ENCODE measurements at places on chromosomes 13 and 19.

DNA sequence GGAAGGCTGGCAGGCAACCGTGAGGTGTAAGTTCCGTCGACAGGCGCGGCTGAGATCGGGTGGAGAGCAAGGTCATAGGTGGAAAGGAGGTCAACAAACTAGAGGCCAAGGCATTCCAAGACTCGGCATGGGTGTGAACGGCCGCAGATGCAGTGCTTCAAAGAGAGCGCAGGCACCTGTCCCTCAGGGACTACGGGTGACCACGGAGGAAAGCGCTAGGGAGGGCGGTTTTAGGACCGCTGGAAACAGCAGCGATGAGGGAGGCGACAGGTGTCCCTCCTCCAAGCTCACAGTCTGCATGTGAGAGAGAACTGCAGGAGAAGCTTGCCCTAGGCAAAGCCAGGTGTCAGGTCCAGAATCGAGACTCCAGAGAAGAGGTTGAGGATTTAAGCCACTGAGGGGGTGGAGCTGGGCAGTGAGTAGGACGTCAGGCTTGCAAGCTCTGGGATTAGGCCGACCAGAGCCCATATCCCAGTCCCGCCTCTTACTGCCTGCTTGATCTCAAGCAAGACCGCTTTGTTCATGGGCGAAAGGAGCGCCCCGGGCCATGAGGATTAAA lies 1.6 kb upstream of the MLNR start:
- H3K4me3 ChIP-seq: no peak overlapping the region
- no peaks in the 10 kb centered on the region for H3K36me3 ChIP-seq
- peaks cover 9% of the 10 kb centered on the region for H3K4me1 ChIP-seq

GRCh38 chr13:43805681-43806128 lies 18.9 kb upstream of the ENOX1 start:
- H3K4me3 ChIP-seq: no peak overlapping the region
- no peak overlapping the region for H3K27ac ChIP-seq
- no peaks in the 10 kb centered on the region for H3K4me1 ChIP-seq

DNA sequence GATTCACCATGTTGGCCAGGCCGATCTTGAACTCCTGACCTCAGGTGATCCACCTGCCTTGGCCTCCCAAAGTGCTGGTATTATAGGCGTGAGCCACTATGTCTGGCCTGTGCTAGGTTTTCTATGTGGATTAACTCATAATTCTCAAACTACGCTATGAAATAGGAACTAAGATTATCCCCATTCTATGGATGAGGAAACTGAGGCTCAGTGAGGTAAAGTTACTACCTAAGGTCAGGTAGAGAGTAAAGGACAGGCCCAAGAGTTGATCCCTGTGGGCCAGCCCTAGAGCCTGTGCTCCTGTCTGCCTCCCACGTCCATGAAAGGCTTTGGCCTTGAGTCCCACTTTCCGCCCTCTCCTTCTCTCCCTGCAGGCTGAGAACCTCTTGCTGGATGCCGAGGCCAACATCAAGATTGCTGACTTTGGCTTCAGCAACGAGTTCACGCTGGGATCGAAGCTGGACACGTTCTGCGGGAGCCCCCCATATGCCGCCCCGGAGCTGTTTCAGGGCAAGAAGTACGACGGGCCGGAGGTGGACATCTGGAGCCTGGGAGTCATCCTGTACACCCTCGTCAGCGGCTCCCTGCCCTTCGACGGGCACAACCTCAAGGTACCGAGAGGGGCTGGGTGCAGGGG lies 20.1 kb downstream of the MARK4 start:
- no peaks in the 10 kb centered on the region for H3K27me3 ChIP-seq
- DNase-seq: no peak
- H3K27ac ChIP-seq: no peak overlapping the region
- H3K4me3 ChIP-seq: no peak overlapping the region
- H3K4me1 ChIP-seq: no peaks in the 10 kb centered on the region
- H3K36me3 ChIP-seq: no peaks in the 10 kb centered on the region

DNA sequence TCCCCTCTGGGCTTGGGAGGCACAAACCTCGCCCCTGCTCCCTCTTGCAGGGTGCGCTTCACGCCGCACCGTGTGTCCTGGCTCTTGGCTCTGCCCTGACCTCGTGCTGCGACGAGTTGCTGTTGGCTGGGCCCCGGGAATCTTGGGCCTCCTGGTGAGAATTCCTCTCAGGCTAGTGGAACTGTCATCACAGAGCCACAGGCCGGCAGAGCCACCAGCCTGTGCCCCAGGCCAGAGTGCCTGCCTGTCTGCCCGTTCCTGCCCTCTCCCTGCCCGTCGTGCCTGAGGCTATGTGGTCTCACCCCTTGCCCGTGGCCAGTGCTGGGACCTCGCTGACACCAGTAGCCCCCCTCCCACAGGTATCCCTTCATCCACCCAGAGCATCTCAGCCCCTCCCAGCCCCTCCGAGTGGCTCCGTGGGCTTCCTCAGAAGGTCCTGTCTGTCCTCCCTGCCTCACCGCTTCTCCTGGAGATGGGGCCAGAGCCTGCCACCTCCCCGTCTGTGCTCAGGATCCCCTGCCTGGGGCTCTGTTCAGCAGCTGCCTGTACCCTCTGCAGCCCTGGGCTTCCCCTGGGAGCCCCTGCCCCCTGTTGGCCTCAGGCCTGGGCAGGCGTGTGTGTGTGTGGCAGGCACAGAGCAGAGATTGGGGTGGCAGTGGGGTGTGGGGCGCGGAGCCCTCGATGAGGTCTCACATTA lies 13.3 kb downstream of the NDUFB7 start:
- peak; percentile 63 for DNase-seq
- no peak overlapping the region for H3K27ac ChIP-seq
- H3K36me3 ChIP-seq: no peaks in the 10 kb centered on the region
- H3K4me3 ChIP-seq: no peak overlapping the region
- peaks cover 7% of the 10 kb centered on the region for H3K4me1 ChIP-seq

GRCh38 chr19:4015705-4016402 lies 8.3 kb downstream of the PIAS4 start:
- H3K36me3 ChIP-seq: no peaks in the 10 kb centered on the region
- no peak overlapping the region for H3K4me3 ChIP-seq
- H3K4me1 ChIP-seq: peaks cover 48% of the 10 kb centered on the region

GRCh38 chr13:22874839-22875238 lies 305.9 kb upstream of the SGCG start:
- H3K4me1 ChIP-seq: no peaks in the 10 kb centered on the region
- no peaks in the 10 kb centered on the region for H3K36me3 ChIP-seq
- H3K27ac ChIP-seq: no peak overlapping the region
- H3K4me3 ChIP-seq: no peak overlapping the region
- no peak for DNase-seq

- no peak overlapping the region for H3K27ac ChIP-seq
- no peak for DNase-seq
- no peak overlapping the region for H3K4me3 ChIP-seq
- no peaks in the 10 kb centered on the region for H3K27me3 ChIP-seq
Measured at GRCh38 chr19:6378486-6378885, 2.8 kb upstream of the PSPN start.

- no peak overlapping the region for H3K4me3 ChIP-seq
- no peak for DNase-seq
- H3K36me3 ChIP-seq: no peaks in the 10 kb centered on the region
- no peak overlapping the region for H3K27ac ChIP-seq
- H3K4me1 ChIP-seq: no peaks in the 10 kb centered on the region
Measured at GRCh38 chr13:99331881-99332293, 24.7 kb upstream of the GPR183 start.

GRCh38 chr19:6392221-6393073 lies 517 bp downstream of the GTF2F1 start:
- no peaks in the 10 kb centered on the region for H3K27me3 ChIP-seq
- peak overlapping the region; percentile 64 for H3K4me3 ChIP-seq

DNA sequence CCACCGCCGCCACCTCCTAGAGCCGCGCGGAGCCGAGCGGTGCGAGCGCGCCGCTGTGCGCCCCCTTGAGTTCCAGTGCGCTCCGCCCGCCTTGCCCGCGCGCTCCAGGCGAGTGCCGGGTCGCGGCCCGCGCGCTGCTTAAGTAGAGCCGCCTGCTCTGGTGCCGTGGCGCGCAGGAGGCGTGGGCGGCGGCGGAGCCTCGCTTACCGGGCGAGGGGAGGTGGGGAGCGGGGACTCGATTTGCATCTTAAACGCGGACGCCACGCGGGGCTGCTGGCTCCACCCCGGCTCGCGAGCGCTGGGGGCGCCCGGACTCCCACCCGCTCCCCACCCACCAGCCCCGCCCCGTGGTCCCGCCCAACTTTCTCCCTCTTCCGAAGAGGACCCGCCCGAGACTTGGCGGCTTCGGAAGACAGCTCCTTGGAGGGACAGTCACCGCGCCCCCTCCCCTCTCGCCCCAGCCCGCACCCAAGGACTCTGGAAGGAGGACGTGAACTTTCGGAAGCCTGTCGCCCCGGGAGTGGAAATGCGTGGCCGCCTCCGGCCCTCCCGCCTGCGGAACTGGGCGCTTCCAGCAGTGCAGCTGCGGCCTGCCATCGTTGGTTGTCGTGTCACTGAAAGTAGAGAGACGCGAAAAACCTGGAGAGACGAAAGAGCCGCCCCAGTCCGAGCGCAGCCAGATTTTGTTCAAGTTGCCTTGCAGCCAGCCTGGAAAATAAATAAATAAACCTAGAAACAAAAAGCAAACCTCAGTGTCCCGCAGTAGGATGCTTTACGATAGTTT lies at the start of gene KCTD12:
Gene KCTD12 (minus strand): TSS at position 114 of the 784 bp plus-strand sequence. CDS start 257 bp downstream, outside the sequence.
- H3K27ac ChIP-seq: peak within 1 kb of the TSS; percentile 65
- peak within 1 kb of the TSS; percentile 70 for H3K4me3 ChIP-seq
- no peaks in the 10 kb centered on the region for H3K36me3 ChIP-seq
- no peaks in the 10 kb centered on the region for H3K27me3 ChIP-seq
- peak; percentile 86 for DNase-seq

GRCh38 chr13:39538816-39539790 lies 63.9 kb downstream of the LHFPL6 start:
- no peak for DNase-seq
- H3K27ac ChIP-seq: no peak overlapping the region
- H3K4me1 ChIP-seq: no peaks in the 10 kb centered on the region
- H3K4me3 ChIP-seq: no peak overlapping the region

DNA sequence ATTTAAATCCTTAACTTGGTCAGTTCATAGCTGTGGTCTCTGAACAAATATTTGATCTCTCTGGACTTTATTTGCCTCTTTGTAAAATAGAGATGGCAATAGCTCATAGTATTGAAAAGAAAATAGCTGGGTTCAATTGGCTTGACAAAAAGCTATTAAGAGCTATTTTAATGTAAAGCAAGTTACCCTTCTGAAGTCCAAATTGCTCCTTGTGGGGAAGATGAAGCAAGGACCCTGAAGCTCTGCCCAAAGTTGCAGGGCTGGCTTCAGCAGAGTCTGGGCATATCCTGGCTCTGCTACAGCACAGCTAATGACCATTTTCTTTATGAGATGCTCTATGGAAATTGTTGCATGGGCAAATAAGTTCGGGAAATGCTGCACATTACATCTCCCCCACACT lies 484.5 kb downstream of the TDRD3 start:
- no peaks in the 10 kb centered on the region for H3K4me1 ChIP-seq
- H3K4me3 ChIP-seq: no peak overlapping the region
- no peaks in the 10 kb centered on the region for H3K36me3 ChIP-seq
- no peak for DNase-seq
- no peaks in the 10 kb centered on the region for H3K27me3 ChIP-seq

- H3K4me3 ChIP-seq: peak overlapping the region; percentile 60
- no peak for DNase-seq
- peaks cover 8% of the 10 kb centered on the region for H3K36me3 ChIP-seq
- peak overlapping the region; percentile 75 for H3K27ac ChIP-seq
- H3K4me1 ChIP-seq: peaks cover 6% of the 10 kb centered on the region
Measured at GRCh38 chr19:39970425-39970674, 615 bp upstream of the PSMC4 start.

DNA sequence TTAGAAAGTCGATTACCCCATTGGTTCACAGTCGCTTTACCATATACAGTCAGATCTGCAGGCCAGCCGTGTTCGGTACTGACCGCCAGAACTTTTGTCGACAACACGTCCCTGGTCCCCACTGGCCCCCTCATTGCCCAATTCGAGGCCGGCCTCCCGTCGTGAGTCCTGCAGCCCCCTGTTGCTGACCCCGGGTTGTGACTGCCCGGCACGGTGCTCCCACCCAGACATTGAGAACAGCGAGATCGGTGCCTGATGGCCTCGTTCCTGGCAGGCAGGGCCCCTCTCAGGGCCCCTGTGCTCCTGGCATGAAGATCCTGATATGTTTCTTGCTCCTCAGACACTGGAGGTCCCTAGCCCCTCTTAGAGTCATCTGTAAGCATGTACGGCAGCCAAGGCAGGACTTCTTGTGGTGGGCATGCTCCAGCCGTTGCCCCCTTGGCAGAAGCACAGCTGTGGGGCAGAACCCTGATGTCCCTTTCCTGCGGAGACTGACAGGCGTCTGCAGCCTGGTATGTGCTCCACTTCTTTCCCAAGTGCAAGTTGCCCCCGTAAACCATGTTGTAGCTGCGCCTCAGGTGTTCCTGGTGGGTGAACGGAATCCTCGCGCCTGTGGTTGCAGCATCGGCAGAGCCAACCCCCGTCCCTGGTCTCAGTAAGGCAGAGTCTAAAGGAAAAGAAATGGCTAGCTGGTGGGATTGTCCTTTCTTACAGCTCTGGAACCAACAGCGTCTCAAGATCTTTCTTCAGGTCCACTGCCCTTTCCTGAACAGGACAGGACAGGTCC lies 123.2 kb upstream of the SPACA7 start:
- no peaks in the 10 kb centered on the region for H3K27me3 ChIP-seq
- no peaks in the 10 kb centered on the region for H3K4me1 ChIP-seq
- H3K4me3 ChIP-seq: no peak overlapping the region
- no peak for DNase-seq
- no peaks in the 10 kb centered on the region for H3K36me3 ChIP-seq

DNA sequence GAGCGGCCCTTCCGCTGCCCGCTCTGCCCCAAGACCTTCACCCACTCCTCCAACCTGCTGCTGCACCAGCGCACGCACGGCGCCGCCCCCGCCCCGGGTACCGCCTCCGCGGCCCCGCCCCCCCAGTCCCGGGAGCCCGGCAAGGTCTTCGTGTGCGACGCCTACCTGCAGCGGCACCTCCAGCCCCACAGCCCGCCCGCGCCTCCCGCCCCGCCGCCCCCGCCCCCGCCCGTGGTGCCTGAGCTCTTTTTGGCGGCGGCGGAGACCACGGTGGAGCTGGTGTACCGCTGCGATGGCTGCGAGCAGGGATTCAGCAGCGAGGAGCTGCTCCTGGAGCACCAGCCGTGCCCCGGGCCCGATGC lies 3.2 kb upstream of the NAT14 start:
- H3K36me3 ChIP-seq: peaks cover 6% of the 10 kb centered on the region
- H3K27me3 ChIP-seq: no peaks in the 10 kb centered on the region
- peaks cover 26% of the 10 kb centered on the region for H3K4me1 ChIP-seq
- no peak overlapping the region for H3K27ac ChIP-seq
- no peak overlapping the region for H3K4me3 ChIP-seq

- no peak for DNase-seq
- H3K27ac ChIP-seq: no peak overlapping the region
- H3K27me3 ChIP-seq: no peaks in the 10 kb centered on the region
- H3K4me1 ChIP-seq: no peaks in the 10 kb centered on the region
Measured at GRCh38 chr13:102928941-102929675, 83.3 kb downstream of the ERCC5 start.

DNA sequence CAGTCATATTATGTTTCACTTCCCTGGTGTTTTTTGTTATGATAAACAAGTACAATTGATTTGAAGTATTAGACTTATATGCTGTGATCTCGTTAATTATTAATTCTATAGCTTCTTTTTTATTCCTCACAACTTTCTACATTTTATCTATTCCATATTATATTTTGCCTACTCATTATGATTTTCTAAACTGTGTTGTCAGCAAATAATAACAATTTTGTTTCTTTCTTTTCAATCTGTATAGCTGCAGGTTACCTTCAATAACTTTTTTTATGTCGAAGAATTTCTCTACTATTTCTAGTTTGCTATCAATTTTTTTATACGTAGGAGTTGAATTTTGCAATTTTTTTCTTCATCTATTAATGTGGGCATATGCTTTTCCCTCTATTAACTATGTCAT lies 304.4 kb downstream of the PCDH17 start:
- H3K36me3 ChIP-seq: no peaks in the 10 kb centered on the region
- DNase-seq: no peak
- no peaks in the 10 kb centered on the region for H3K27me3 ChIP-seq
- H3K4me3 ChIP-seq: no peak overlapping the region
- H3K4me1 ChIP-seq: no peaks in the 10 kb centered on the region
